ENCODE measurements at places on chromosomes 4 and X.

- DNase-seq: no peak
These were observed 308.3 kb downstream of the DCHS2 start for GRCh38 chr4:154183264-154183663.

GRCh38 chr4:165379678-165380064 lies 863 bp downstream of the CPE start:
- DNase-seq: peak; percentile 61

DNA sequence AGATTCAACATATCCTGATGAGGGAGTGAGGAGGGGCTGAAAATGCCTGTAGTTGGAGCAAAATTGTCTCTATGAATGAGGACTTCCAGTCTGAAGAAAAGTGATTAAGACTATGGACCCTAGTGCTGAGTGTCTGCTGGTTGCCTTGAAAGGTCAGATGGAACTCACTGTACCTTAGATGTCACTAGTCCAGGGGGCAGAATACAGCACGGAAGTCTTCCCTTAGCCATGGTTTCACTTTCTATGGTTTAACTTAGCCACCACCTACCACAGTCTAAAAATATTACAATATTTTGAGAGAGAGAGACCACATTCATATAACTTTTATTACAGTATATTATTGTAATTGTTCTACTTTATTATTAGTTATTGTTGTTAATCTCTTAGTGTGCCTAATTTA lies 223.1 kb downstream of the FMR1NB start:
- no peak for DNase-seq

- DNase-seq: peak; percentile 40
These were observed 13.9 kb upstream of the SEC24B start for GRCh38 chr4:109419679-109420078.

DNA sequence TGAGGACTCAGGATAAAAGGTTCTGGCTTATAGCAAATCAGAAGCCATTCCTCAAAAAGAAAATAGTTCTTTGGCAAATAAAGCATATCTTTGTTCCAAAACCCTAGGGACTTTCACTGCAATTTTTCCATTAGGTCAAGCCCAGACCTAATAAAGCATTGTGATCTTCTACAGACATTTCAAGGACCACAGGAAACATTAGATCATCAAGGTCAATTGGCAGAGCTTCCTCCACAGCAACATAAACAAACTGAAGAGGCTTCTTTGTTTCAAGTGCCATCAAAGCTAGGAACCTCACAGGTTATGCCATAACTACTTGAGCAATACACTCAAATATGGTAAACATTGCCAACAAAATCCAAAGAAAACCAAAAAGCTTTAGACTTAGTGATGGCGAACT lies 144.9 kb downstream of the ANXA5 start:
- peak; percentile 12 for DNase-seq

DNA sequence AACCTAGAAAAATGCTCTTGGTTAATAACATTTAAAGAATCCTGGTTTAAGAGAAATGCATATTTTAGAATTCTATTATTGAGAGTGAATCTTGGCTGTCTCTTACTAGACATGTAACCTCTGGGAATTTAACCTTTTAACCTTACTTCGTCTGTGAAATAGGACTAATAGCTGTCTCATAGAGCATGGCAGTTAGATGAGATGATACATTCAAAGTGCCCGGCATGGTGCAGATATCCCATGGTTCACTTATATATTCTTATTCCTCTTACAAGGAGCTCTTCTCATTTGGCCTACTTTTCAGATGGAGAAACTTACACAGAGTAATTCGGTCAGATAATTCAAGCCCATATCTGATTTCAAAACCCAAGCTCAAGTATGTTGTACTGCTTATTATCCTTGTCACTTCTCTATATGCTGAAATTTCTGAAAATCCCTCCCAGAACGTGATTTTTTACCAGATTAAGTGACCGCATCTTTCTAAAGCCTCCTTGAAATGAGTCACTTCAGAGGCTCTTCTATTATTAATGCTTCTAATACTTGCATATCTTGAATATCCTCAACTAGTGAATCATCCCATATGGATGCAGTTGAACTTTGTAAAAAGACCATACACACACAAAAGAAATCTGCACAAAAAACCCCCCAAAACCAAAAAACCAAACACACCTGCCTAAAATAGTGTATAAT lies 4.9 kb downstream of the CDKN2AIP start:
- peak; percentile 77 for DNase-seq

DNA sequence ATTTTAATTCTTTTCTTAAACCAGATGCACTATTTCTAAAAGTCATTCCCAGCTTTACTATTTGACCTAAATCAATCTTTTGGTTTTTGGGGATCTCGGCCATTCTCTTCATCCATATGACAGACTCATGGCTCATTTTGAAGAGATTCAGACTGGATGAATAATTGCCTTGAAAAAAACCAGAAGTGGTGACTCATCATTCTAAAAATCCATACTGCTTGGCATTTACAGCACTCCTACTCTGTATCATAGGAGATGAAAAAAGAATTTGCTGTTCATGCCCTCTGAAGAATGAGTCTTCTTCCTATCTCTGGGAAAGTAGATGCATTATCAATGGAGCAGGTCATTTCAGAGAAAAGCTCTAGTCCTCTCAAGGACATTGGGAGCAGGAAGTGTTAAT lies 220.5 kb upstream of the RPS6KA3 start:
- peak; percentile 34 for DNase-seq

DNA sequence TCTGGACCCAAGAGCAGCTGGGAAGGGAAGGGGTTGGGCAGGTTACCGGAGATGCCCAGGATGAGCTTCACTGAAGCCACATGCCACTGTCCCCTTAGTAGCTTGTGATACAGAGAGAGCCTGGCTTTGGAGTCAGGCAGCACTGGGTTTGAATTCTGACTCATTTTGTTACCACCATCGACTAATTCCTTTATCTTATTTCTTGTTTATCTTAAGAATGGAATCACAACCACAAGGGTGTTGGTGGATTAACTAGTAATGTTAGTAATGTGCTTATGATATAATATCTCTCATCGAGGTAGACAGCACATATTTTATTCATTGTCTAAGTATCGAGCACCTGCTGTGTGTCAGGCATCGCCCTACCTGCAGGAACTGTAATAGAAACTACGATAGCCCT lies 17.7 kb upstream of the STX18 start:
- DNase-seq: peak; percentile 24

DNA sequence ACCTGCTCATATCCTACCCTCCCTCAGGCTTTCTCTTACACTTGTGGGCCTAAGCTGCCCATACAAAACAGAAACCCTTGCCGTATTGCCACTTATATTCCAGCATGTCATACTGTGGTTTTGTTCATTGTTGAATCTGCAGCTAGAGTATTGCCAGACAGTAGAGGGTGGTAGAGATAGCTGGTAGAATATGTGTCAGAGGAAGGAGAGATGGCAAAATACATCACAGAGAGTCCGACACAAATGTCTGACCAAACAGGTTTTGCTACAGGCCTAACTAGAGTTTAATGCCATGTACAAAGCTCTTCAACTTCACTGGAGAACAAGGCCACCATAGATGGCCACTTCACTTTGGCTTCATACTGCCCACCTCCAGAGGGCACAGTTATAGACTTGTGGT lies 160.1 kb downstream of the EFHC2 start:
- DNase-seq: no peak

GRCh38 chrX:117838581-117839331 lies 277.9 kb downstream of the KLHL13 start:
- DNase-seq: no peak

GRCh38 chr4:2468456-2469191 lies at the start of gene RNF4:
Gene RNF4 (plus strand): TSS chr4:2469106. CDS start chr4:2490494, 21,388 bp downstream.
- peak; percentile 97 for DNase-seq

DNA sequence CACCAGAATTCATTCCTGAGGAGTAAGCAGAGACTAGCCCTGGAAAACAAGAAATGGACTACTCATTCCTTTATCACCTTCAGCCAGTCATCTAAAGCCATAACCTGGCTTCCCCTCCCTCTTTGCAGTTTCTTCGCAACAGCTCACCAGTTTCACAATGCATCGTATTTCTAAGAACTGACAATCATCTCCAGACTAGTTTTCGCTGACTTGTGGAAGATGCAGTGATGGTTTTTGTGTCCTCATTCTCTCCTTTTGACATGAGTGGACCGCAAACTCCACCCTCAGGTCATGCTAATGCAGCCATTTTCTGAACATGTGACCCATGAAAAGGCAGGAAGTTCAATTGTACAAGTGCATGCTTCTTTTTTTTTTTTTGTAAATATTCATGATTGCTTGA lies 1203.5 kb downstream of the PCDH7 start:
- no peak for DNase-seq

GRCh38 chr4:139410312-139410711 lies 43.6 kb upstream of the RAB33B start:
- no peak for DNase-seq

DNA sequence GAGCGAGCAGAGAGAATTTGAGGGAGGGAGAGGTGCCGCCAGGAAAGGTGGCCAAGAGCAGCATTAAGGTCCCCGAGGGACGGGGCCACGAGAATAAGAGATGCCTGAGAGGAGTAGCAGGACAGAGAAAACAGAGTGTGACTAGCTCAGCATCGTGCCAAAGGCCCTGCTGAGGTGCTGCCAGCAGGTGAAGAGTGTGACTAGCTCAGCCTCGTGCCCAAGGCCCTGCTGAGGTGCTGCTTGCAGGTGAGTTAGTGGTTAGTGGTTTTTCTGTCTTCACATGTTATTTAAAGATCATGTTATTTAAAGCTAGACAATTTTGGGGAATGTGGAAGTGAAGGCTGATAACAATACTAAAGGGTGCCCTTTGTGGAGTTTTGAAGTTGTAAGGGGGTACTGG lies 464.5 kb upstream of the FAT1 start:
- no peak for DNase-seq

GRCh38 chr4:159516556-159517140 lies 413.8 kb downstream of the RAPGEF2 start:
- DNase-seq: peak; percentile 51

- DNase-seq: peak; percentile 10
These were observed 20.9 kb upstream of the S100G start for GRCh38 chrX:16628946-16629595.

- peak; percentile 93 for DNase-seq
These were observed 93.7 kb upstream of the TRPC3 start for GRCh38 chr4:122045533-122045932.

DNA sequence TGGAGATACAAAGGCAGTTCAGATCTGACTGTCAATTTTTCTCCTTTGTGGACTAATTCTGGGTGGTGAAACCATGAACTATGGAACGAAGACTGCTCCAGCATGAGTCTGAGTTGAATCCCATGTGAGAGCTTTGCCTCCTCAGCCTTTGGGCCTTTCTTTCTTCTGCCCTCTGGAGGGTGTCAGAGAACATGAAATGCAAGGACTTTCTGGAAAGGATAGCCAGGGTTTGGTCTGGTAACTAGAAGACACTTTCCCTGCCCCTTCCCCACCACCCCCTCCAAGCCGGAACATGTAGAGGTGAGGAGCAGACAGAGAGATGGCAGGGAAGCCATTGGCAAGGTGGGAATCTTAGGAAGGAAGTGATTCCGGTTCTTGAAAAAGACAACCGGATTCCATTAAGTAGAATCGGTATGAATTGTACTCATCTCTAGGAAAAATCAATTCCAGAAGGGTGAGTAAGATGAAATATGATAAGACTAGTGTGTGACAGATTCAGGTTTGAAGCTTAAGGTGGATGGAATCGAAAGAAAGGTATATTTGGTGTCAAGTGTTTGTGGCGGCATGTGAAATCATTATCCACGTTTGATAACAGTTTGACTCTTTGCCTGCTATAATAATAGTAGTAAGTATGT lies 19.0 kb downstream of the FHL1 start:
- peak; percentile 70 for DNase-seq

DNA sequence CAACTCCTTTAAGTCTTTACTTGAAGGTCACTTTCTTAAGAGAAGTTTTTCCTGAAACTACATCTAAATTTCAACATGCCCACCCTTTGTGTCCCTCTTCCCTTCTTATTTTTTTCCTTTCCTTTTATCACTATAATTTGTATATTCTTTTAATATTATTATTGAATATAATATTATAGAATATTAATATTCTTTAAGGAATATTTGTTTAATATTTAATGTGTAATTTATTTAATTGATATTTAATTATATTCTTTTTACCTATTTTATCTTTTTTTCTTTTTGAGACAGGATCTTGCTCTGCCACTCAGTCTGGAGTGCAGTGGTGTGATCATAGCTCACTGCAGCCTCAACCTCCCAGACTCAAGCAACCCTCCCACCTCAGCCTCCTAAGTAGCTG lies 114.8 kb downstream of the KDR start:
- no peak for DNase-seq

DNA sequence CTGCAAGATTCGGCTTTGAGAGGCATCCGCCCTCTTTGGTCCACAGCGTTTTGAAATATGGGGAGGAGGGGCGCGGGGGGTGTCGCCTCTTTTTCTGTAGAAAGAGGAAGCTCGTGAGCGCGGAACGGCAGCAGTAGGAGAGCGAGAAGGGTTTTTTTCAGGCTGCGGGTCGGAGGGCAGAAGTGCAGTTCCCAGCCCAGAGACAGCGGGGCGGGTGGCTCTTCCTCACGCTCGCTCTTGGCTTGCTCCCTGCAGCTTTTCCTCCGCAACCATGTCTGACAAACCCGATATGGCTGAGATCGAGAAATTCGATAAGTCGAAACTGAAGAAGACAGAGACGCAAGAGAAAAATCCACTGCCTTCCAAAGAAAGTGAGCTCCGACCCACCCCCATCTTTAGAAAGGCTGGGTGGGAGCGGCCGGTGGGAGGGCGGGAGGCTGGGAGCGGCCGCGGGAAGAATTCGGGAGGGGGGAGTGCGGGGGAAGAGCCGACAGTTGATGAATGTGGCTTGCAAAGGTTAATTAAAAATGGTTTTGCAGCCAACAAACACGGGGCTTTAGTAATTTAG lies 1.2 kb downstream of the TMSB4X start:
- DNase-seq: peak; percentile 65

DNA sequence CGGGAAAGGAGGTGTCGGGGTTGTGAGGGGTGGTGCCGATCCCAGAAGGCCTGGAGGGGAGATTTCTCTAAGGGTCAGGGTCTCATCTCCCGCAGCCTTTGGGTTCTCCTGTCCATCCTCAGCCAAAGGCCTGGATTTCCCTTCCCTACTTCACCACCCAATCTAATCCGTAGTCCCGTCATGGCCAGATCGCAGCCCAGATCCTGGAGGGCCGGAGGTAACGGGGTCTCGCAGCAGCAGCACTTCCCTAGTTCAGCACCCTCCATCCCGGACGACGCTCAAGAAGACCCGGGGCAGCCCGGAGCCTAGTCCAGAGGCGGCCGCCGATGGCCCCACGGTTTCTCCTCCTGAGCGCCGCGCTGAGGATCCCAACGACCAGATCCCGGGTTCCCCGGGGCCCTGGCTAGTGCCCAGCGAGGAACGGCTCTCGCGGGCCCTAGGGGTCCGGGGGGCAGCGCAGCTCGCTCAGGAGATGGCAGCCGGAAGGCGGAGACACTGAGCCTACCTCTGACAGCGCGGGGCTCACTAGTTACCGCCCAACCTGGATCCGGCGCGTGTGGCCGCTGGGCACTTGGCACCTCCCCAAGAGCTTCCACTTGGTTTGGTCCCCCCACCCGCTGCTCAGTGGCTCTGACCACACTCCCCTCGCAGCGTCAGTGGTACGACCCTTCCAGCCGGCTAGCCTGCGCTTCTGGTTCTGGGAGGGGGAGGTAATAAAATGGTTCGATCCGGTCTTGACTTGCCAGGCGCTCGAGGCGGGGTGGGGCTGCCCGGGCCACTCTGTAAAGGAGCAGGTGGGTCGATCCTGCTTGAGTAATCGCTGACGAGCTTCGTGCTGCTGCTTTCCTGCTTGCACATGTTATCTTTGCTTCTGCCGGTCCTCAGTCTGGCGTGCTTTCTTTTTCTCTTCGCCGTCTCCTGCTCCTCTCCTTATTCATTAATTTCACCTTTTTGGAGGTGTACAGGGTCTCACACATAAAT lies 3.6 kb downstream of the MAGIX start:
- DNase-seq: peak; percentile 86

GRCh38 chrX:45889471-45889870 lies 655.8 kb downstream of the ZNF674 start:
- no peak for DNase-seq

GRCh38 chrX:13005661-13006473 lies 31.0 kb downstream of the TMSB4X start:
- no peak for DNase-seq
